GM12878 (cell line): ENCODE measurements at places on chromosomes 2 and 18.
A peak's percentile ranks its signal among the peaks of the same experiment; 100 is the strongest.

GRCh38 chr2:48440103-48440390, 89.9 kb upstream of the STON1 start:
- DNase-seq, result no peak

- DNase-seq, result no peak
Observed at GRCh38 chr18:46471809-46472498, 185.1 kb downstream of the LOXHD1 start.

- DNase-seq, result no peak
Observed at GRCh38 chr2:237723602-237724001, 75.0 kb upstream of the RBM44 start.

DNA sequence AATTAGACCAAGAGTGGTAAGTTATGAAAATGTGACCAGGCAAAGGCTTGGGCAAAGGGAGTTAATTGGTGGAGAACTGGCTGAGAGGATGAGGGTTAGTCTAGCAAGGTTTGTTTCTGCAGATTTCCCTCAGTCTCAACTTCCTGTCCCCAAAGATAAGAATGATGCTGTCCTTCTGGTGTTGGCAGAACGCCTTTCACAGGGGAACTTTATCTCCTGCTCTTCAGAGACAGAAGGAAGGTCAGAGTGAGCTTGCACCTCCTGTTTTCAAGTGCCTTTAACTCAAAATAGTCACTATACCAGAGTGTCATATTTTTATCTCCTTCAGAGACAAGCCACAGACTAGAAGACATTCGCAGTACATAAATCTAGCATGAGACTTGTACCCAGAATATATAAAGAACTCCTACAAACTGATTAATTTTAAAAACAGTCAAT, 95.7 kb downstream of the TEX51 start:
- no peak for DNase-seq

DNA sequence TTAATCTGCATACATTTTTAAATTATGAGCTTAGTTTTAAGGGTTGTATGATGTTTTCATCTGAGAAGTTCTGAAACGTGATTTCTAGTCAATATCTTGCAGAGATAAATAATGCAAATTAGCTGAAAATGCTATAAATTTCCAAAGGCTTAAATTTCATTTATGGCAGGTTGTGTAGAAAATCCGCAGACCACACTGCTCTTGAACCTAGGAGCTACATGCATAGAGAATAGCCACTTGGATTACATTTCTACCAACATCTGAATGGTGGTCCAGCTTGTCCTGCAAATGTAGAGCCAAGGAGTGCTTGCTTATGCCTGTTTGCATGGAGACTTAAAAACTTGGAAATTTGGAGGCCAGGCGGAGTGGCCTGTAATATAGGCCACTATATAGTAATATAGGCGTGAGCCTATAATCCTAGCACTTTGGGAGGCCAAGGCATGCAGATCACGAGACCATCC, 6.8 kb downstream of the MAT2A start:
- DNase-seq, result no peak

- DNase-seq, result no peak
Observed at GRCh38 chr2:4085186-4085585, 381.8 kb downstream of the DCDC2C start.

GRCh38 chr2:237475704-237476141, 11.3 kb upstream of the MLPH start:
- DNase-seq, result no peak

- DNase-seq, result no peak
Observed at GRCh38 chr2:191942090-191942738, 95.3 kb upstream of the CAVIN2 start.

DNA sequence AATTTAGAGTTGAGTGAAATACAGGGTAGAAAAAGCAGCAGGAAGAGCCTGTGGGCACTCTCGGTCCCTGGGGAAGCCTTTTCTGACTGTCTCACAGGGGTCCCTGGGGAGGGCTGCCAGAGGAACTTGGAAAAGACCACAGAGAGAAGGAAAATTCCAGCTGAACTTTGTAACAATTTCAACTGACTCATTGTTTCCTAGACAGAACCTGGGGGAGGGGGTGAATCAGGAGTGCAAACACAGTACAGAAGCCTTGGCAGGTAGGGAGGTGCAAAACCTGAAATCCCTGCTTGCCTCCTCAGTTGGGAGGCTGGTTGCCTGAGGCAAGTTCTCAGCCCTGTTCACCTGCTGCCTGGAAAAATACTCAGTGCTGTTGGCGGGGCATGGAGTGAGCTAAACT, 106.8 kb downstream of the GRB14 start:
- no peak for DNase-seq

GRCh38 chr2:140851258-140851981, 1279.4 kb downstream of the LRP1B start:
- no peak for DNase-seq

- DNase-seq, result peak; percentile 9
Observed at GRCh38 chr2:190121971-190122370, 59.4 kb upstream of the MSTN start.

GRCh38 chr2:202064171-202064880, 8.7 kb upstream of the KIAA2012 start:
- no peak for DNase-seq

GRCh38 chr18:24060644-24061043, 46.1 kb downstream of the TTC39C start:
- DNase-seq, result no peak

DNA sequence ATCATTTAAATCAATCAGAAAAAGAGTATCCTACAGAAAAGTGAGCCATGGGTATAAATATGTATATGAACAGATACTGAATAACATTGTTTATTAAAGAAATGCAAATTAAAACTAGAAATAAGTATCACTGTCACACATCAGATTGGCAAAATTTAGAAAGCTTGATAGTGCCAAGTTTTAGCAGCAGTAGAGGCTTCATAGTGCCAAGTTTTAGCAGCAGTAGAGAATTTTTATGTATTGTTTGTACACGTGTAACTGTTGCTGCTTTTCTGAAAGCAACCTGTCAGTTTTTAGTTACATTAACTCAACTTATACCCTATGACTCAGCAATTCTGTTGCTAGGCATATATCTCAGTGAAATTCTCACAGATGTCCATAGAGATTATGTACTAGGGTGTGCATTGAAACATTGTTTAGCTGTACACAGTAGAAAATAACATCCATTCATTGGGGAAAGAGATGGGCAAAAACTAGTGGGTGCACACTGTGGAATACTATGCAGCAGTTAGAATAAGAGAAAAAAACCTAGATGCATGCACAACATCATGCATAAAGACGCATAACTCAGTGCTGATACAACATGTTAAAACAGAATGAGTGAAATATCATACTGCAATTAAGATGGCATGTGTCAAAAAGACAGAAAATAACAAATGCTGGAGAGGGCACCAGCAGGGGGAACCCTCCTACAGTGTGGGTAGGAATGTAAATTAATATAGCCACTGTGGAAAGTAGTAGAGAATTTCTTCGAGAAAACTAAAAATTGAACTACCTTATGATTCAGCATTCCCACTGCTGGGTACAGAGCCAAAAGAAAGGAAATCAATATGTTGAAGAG, 294.5 kb upstream of the NT5C1B start:
- no peak for DNase-seq

DNA sequence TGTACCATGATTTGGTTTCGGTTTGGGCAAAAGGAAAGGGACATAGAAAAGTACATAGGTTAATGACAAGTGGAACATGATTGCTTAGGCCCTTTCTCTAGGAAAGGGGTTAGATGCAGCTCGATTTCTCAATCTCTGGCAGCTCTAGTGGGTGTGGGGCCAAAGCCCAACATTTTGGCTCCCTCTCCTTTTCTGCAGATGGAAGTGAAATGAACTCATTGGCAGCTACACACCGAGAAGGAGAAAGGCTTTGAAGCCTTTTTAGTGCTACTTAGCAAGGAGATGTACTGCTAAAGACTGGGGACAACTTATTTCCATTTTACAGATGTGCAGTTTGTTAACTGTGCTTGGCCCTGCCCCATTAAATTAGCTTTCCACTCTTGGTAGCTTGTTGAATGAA, 93.8 kb downstream of the LYPD6B start:
- DNase-seq, result no peak

DNA sequence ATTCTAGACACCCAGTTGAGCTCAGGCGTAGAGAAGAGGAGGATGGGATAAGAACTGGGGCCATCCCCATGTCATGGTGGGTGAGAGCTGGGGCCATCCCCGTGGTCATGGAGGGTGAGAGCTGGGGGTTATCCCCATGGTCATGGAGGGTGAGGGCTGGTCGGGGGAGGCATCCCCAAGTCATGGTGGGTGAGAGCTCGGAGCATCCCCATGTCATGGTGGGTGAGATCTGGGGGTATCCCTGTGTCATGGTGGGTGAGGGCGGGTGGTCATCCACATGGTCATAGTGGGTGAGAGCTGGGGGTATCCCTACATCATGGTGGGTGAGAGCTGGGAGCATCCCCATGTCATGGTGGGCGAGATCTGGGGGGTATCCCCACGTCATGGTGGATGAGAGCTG, 52.5 kb downstream of the IL1RL2 start:
- no peak for DNase-seq

GRCh38 chr18:6096730-6097129, 201.4 kb upstream of the TMEM200C start:
- DNase-seq, result no peak

GRCh38 chr18:22346953-22347605, 70.6 kb downstream of the CTAGE1 start:
- DNase-seq, result no peak
